Omental fat pad (tissue), 4 donors: ENCODE measurements at places on chromosomes 12 and 14. TPM values are rescaled to one million over a fixed set of nuclear protein-coding genes. Genes with fewer than 3 reads are reported as not detected.

Gene LRP1
- 312 TPM for total RNA-seq

Gene SYCP3
- total RNA-seq: not detected

- no peak for DNase-seq
Measured at GRCh38 chr12:61846765-61847164, 413.4 kb upstream of the USP15 start.

GRCh38 chr14:69693801-69694729, 72.9 kb upstream of the SRSF5 start:
- no peak for DNase-seq

DNA sequence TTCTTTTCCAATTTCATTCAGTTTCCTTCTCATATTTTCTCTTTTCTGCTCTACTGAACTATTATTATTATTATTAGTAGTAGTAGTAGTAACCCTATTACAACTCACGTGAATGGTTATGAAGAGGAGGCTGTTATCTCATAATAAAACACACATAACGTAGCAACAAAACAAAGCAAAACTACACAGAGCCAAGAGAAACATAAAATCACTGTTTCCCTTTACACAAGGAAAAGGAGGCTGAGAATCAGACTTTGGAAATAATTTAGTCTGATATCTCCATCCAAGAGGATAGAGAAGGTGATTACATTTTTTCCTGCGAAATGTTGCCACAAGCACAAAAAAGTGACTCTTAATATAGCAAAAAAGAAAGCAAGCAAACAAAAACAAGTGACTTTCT, 975.8 kb upstream of the FLRT2 start:
- DNase-seq: no peak

DNA sequence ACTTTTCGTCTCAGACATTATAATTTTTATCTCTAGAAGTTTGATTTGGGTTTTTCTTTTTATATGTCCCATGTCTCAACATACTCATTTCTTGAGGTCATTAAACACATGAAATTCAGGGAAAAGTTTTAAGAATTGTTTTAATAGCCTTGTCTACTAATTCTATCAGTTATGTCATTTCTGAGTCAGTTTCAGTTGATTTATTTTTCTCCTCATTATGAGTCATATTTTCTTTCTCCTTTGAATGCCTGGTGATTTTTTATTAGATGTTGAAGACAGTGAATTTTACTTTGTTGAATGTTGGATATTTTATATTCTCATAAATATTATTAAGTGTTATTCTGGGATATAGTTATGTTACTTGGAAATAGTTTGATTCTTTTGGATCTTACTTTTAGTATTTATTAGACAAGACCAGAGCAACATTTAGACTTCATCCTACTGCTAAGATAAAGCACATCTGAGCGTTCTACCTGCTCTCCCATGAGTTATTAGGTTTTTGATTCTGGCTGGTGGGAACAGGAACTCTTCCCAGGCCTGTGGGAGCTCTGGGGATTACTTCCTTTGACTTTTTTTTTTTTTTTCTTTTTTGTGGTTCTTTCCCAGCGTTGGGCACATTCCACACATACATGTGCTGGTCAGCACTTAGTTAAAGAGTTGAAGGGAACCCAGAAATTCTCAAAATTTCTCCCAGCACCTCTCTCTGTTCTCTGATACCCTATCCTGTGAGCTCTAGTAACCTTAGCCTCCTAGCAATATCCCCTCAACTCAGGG, 1157.7 kb downstream of the BCL11B start:
- DNase-seq: no peak

DNA sequence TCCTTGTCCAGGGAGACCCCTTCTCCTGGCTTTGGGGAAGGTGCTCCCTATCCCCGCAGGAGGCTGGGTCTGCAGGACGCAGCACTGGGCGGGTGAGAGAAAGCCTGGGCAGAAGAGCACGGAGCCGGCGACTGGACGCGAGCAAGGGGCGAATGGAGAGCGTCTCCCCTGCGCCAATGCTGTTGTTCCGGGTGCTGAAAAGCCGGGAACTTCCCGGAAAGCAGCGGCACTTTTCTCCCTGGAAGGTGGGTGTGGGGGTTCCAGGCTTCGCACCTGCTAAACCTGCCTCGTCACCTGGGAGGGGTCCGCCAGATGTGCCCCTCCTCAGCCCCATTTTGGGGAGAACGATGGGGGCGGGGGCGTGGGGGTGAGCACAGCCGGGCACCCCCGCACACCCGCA, 417.1 kb upstream of the TMTC1 start:
- DNase-seq: no peak

Gene PDZRN4
- total RNA-seq: 9.7 TPM

DNA sequence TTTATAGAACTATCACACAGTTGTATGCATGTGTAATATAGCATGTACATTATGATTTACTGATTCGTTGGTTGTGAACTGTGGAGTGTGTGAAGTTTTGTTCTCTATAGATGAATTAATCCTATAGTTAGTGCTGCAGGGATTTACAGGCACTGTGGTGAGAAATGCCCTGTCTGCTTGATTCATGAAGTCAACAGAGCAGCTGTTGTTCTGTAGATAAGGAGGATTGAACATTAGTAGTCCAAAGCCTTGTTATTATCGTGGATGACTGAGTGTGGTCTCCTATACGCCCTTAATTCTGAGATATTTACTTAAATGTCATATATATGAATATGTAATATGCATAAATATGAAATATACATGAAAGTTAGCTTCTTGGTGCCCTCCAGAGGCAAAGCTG, 98.3 kb downstream of the DNAH10 start:
- no peak for DNase-seq

- DNase-seq: no peak
Measured at GRCh38 chr14:100106250-100107112, 41.3 kb downstream of the EVL start.

GRCh38 chr12:62190689-62191490, 69.3 kb upstream of the USP15 start:
- no peak for DNase-seq

- DNase-seq: no peak
Measured at GRCh38 chr12:127077262-127078045, 1189.5 kb upstream of the TMEM132C start.

Gene LRRK2
- 15.4 TPM for total RNA-seq

Gene SYT1
- total RNA-seq: 0.72 TPM

Gene MYL2
- not detected for total RNA-seq

GRCh38 chr14:55139141-55139540, 10.1 kb downstream of the LGALS3 start:
- no peak for DNase-seq

Gene TIMM9
- total RNA-seq: 42.6 TPM

DNA sequence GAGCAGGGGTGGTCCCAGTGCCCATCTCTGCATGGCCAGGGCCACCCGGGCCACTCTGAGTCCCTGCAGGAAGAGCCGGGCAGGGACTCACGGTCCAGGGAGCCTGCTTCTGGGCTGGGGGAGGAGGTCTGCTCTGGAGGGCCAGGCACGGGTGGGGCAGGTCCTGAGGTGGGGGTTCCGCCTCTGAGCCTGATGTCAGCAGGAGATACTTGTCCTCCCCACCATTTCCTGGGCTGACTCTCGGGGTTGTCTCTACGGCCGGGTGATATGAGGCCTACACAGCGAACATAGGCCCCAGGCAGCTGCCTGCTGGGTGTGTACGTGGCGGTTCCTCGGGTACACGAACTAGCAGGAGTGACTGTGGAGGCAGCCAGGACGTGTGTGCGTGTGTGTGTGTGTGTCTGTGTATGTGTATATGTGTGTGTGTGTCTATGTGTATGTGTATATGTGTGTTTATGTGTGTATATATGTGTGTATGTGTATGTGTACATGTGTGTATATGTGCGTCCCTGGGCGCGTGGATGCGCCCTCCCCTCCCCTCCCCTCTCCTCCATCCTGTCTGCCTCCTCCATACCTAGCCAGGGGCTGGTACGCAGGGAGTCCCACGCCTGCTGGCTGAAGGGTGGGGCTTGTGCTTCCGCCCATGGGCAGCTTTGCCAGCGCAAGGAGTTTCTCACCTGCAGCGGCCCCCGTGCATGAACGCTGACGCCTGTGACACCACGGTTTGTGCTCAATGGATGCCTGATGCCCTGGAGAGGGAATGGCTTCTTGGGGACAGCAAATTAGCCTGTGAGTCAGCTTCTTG, 30.4 kb upstream of the TRAF3 start:
- no peak for DNase-seq

Gene PGF
- 9.5 TPM for total RNA-seq

GRCh38 chr14:105853907-105854599, 327.7 kb downstream of the TMEM121 start:
- no peak for DNase-seq

- DNase-seq: no peak
Measured at GRCh38 chr12:108525681-108526080, 10.6 kb downstream of the FICD start.

Gene GNB3
- 0.25 TPM for total RNA-seq

DNA sequence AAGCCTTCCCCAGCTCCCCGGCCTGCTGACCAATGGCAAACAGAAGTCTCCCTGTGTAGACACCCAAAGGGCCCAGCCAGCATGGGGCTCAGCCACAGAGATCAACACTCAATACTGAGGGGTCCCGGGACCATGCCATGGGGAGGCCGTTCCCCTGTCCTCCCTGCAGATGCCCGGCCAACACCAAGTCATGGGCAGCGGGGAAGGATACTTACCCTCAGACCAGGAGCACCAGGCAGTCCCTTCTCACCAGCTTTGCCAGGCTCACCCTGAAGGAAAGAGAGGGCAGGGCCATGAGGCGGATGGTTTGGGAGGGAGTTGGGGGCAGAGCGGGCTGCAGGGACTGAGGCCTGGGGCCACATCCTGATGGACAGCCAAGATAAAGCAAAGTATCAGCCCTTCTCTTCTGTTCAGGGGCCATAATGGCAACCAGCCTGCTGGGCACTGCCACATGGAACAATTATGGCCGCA, 19.9 kb downstream of the COL2A1 start:
- no peak for DNase-seq

- no peak for DNase-seq
Measured at GRCh38 chr12:20004952-20005351, 363.4 kb upstream of the PDE3A start.

GRCh38 chr12:100348657-100349454, 8.0 kb upstream of the SLC17A8 start:
- no peak for DNase-seq

Gene IL22
- total RNA-seq: not detected

- no peak for DNase-seq
Measured at GRCh38 chr12:65449400-65449799, 170.9 kb downstream of the MSRB3 start.

- DNase-seq: no peak
Measured at GRCh38 chr14:64734990-64735389, 30.8 kb downstream of the PLEKHG3 start.

GRCh38 chr12:117036046-117036445, 63.2 kb downstream of the TESC start:
- no peak for DNase-seq

- DNase-seq: no peak
Measured at GRCh38 chr14:105011312-105011990, 9.4 kb downstream of the CDCA4 start.
